CD4-positive, alpha-beta memory T cell (primary cell): ENCODE measurements at places on chromosomes 2 and 18. TPM values are rescaled to one million over a fixed set of nuclear protein-coding genes. Genes with fewer than 3 reads are reported as not detected.

GRCh38 chr2:207042841-207043240, 103.5 kb downstream of the CPO start:
- H3K27me3 ChIP-seq = no peaks in the 10 kb centered on the region
- H3K4me3 ChIP-seq = no peak overlapping the region
- no peak overlapping the region for H3K27ac ChIP-seq
- DNase-seq = no peak

DNA sequence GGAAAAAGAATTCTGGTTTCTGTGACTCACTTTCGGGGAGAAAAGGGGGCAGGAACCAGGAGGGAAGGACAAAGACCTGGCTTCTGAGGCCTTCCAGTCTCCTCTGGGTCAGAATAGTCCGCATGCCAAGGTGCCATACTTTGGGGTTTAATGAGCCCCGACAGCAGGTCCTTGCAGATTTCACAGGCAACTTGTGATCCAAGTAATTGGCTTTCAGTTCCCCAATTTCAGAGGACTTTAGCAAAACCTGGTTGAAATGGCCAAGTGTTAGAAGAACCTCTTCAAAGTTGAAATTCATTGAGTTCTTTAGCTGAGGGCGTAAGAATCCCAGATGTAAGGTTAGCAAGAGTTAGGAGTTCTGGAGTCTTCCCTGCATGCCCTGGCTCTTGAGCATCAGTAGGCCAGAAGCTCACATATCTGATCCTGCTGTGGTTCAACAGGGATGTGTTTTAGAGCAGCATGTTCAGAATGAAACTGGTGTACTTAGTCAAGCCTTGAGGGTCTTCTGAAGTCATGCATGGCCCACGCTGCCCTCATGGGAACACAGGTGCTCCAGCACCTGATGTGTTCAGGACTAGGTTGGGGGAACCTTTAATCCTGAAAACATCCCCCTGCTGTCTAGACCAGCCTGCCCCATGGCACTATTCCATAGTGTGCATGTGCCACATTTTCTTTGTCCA, 143.0 kb downstream of the NUP35 start:
- H3K4me1 ChIP-seq = no peaks in the 10 kb centered on the region
- H3K36me3 ChIP-seq = no peaks in the 10 kb centered on the region
- H3K4me3 ChIP-seq = no peak overlapping the region
- no peak overlapping the region for H3K27ac ChIP-seq
- DNase-seq = no peak
- H3K27me3 ChIP-seq = no peaks in the 10 kb centered on the region

GRCh38 chr2:102473631-102474030, 605 bp downstream of the SLC9A4 start:
- H3K27me3 ChIP-seq = peaks cover 4% of the 10 kb centered on the region
- no peaks in the 10 kb centered on the region for H3K36me3 ChIP-seq
- H3K27ac ChIP-seq = no peak overlapping the region

- no peaks in the 10 kb centered on the region for H3K4me1 ChIP-seq
- DNase-seq = no peak
- H3K27ac ChIP-seq = no peak overlapping the region
- no peak overlapping the region for H3K4me3 ChIP-seq
Observed at GRCh38 chr2:30865892-30866681, 58.8 kb upstream of the CAPN13 start.

DNA sequence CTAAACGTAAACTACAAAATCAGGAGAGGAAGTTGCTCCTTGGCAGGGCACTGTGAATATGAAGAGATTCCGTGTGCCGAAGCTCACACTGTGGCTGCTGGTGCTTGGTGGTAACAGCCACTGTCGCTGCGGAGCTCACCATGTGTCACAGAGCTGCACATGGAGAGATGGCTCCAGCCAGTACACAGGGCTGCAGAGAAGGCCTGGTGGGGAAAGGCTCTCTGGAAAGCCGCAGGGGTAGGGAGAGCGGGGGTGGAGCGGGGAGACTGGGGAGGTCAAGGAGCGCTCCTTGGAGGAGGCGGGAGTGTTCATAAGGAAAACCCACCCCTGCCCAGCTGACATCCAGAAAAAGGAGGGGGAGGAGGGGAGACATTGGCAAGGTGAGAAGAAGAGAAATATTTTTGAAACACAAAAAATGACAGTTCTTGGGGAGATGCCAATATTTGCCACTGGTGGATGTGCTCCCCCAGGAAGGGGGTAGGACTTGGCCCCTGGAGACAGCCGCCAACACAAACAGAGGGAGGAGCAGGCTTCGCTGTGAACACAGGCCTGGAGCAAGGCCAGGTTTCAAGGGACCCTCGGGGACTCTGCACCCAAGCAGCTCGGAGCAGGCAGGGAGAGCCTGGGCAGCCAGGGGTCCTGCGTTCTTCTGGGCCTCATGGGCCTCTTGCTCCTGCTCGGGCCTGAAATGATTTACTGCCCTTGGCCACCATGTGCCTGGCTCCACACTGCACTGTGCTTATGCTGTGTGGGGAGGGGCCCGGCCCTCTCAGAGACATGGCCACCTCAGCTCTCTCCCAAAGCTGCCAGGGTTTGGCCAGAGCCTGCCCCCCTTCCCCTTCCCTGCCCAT, 102.6 kb upstream of the GLI2 start:
- DNase-seq = no peak
- no peaks in the 10 kb centered on the region for H3K4me1 ChIP-seq
- no peak overlapping the region for H3K4me3 ChIP-seq
- no peaks in the 10 kb centered on the region for H3K27me3 ChIP-seq

DNA sequence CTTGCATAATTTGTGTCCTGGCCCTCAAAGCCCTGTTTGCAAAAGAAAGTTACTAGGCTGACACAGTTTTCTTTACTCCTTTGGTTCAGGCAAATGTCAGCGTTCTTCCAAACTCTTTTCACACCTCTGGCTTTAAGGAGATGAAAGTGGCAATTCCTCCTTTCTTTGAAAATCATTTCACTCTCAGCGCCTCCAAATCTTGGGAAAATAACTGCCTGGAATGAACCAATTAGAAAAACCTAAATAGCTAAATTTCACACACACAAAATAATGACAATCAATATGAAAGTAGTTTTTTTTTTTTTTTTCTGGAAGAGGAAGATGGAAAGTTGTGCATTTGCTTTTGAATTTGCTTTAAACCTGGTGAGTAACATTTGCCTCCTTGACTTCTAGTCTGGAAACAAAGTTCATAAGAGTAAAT, 1.7 kb downstream of the MEIS1 start:
- H3K27ac ChIP-seq = no peak overlapping the region
- no peaks in the 10 kb centered on the region for H3K36me3 ChIP-seq

GRCh38 chr2:125707611-125708010, 948.3 kb upstream of the GYPC start:
- no peaks in the 10 kb centered on the region for H3K27me3 ChIP-seq
- no peak overlapping the region for H3K27ac ChIP-seq
- no peak for DNase-seq
- no peak overlapping the region for H3K4me3 ChIP-seq
- no peaks in the 10 kb centered on the region for H3K4me1 ChIP-seq

DNA sequence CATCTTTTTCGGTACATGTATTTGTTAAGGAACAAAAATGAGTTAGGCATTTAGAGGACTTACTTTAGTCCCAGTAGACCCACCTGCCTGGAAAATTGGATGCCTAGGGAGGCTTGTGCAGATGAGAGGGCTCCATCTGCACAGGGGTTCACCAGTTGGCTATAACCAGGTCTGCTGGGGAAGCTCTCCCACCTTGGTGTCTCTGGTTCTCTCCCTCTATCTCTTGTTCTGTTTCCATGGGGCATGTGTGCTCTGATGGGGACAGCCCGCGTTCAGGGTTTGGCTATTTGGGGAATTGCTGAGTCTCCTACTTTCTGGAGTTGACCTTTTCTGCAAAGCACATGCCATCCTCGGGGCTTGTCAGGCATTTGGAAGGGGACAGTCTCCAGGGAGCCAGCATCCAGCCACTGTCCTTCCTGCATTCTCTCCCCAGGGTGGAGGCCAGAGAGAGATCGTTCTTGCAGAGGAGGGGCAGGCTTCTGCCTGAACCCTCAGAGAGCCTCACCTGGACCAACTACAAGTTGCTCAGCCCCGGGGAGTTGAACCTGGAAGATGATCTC, 157.3 kb downstream of the KLHL29 start:
- DNase-seq = no peak
- H3K36me3 ChIP-seq = no peaks in the 10 kb centered on the region
- H3K4me3 ChIP-seq = no peak overlapping the region

- no peaks in the 10 kb centered on the region for H3K36me3 ChIP-seq
- H3K27me3 ChIP-seq = no peaks in the 10 kb centered on the region
Observed at GRCh38 chr2:141490886-141491285, 639.9 kb downstream of the LRP1B start.

- no peak overlapping the region for H3K27ac ChIP-seq
- H3K27me3 ChIP-seq = no peaks in the 10 kb centered on the region
- DNase-seq = no peak
- H3K4me3 ChIP-seq = no peak overlapping the region
- no peaks in the 10 kb centered on the region for H3K36me3 ChIP-seq
- H3K4me1 ChIP-seq = peaks cover 7% of the 10 kb centered on the region
Observed at GRCh38 chr2:197940382-197940781, 136.0 kb downstream of the PLCL1 start.

DNA sequence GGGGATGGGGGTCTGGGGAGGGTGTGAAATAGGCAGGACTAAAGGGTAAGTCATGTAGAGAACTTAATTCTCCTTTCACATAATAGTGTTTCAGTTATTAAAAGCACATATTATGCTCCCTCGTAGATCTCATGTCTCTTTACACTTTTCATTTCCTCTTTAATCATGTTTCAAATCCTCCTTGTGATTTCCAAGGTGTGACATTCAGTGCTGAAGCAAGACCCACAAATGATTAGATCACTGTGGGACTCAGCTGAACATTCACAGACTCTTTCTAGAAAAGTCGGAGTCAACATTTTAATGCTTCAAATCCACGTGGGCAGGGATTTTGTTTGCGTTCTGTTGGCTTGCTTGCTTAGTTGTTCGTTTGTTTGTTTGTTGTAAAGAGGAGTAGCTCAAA, 34.7 kb upstream of the CALCRL start:
- DNase-seq = no peak
- no peaks in the 10 kb centered on the region for H3K4me1 ChIP-seq
- no peaks in the 10 kb centered on the region for H3K27me3 ChIP-seq
- no peak overlapping the region for H3K4me3 ChIP-seq
- H3K36me3 ChIP-seq = no peaks in the 10 kb centered on the region

DNA sequence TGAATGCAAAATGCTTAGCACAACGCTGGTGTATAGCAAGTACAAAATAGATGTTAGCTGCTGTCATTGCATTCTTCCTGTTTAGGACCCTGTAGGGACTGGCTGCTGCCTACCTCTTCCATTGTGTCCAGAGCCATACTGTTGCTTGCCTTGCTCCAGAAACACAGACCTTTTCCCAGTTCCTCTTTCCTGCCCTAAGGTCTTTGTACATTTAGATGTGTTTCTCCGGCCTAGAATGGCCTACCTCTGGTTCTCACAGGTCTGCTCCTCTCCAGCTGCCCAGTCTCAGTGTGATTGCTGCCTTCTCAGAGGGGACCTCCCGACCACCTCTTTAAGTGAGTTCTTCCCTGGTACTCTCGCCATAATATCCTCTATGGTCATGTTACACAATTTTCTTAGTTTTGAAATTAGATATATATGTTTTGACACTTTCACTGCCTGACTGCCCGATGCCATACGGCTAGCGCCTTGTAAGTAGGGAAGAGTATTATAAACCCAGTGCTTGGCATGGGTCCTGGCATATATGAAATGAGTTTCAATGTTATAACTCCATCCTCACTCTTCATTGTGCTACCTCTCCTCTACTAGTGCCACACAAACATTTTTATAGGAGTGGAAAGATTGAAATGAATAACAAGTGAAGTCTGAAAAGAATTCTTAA, 48.3 kb downstream of the RFTN2 start:
- no peaks in the 10 kb centered on the region for H3K36me3 ChIP-seq
- no peak overlapping the region for H3K4me3 ChIP-seq
- no peaks in the 10 kb centered on the region for H3K4me1 ChIP-seq
- H3K27me3 ChIP-seq = no peaks in the 10 kb centered on the region
- no peak overlapping the region for H3K27ac ChIP-seq
- no peak for DNase-seq

DNA sequence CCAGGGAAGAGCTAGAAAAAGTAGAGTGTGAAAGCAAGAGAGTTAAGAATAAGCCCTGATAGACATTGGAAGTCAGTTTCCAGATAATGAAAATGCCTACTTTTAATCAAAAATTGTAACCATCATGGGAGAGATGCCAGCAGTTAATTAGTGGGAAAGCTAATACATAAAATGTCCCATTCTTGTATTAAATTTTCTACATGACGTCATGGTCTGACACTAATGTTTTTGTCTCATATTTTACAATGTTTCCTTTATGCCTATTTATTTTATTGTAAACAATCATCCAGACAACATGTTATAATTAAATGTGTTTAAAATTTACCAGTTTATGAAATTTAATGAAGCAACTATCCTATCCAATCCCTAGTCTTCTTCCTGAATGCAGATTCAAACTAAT, 26.3 kb upstream of the CCDC178 start:
- no peak for DNase-seq
- no peaks in the 10 kb centered on the region for H3K36me3 ChIP-seq
- H3K27me3 ChIP-seq = no peaks in the 10 kb centered on the region
- no peaks in the 10 kb centered on the region for H3K4me1 ChIP-seq

DNA sequence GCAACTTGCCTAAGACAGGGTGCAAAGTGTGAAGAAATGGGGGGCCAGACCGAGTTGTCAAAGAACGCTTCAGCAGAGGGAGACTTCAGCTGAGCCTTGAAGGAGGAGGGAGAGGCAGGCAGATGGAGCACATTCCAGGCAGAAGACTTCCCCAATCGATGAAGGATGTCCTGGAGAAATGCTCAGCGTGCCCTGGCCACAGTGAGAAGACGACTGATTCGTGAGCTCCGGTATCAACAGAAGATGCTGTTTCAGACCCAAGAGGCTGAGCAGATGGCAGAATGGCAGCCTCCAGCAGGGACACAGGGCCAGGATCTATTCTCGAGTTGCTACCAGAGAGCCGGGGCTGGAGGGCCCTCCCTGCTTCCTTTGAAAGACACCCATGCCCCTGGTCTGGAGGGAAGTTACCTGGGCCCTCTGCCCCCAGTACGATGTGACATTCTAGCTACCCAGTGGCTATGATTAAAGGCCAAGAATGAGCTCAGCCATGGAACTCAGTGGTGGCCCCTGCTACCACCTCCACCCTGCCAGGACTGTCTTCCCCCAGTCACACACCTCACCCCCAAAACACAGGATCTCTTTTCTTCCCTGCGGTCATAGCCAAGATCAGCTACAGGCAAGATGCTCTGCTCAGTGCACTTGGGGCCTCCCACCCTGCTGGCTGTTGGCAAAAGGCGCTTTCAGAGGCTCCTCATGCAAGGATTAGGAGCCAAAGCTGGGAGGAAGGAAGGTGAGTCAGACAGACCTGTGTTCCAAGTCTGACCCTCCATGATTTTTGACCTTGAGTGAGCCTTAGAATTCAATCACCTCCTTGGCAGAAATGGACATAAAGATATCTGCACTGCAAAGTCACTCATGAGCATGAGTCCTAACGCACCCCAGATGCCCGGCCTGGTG, 84.3 kb downstream of the TFCP2L1 start:
- H3K36me3 ChIP-seq = no peaks in the 10 kb centered on the region
- no peaks in the 10 kb centered on the region for H3K4me1 ChIP-seq
- no peak overlapping the region for H3K4me3 ChIP-seq
- H3K27me3 ChIP-seq = no peaks in the 10 kb centered on the region
- H3K27ac ChIP-seq = no peak overlapping the region
- no peak for DNase-seq

GRCh38 chr2:234377761-234378391, 119.0 kb downstream of the ARL4C start:
- no peak overlapping the region for H3K27ac ChIP-seq
- no peak overlapping the region for H3K4me3 ChIP-seq
- H3K36me3 ChIP-seq = no peaks in the 10 kb centered on the region

Gene KYNU
- 1.3 TPM for total RNA-seq

Gene MC5R
- total RNA-seq = not detected

Gene RRM2
- 0.42 TPM for total RNA-seq
